ENCODE measurements at places on chromosomes 5 and 9.

- no peak for DNase-seq
These were observed 48.5 kb downstream of the ST8SIA4 start for GRCh38 chr5:100854591-100854990.

DNA sequence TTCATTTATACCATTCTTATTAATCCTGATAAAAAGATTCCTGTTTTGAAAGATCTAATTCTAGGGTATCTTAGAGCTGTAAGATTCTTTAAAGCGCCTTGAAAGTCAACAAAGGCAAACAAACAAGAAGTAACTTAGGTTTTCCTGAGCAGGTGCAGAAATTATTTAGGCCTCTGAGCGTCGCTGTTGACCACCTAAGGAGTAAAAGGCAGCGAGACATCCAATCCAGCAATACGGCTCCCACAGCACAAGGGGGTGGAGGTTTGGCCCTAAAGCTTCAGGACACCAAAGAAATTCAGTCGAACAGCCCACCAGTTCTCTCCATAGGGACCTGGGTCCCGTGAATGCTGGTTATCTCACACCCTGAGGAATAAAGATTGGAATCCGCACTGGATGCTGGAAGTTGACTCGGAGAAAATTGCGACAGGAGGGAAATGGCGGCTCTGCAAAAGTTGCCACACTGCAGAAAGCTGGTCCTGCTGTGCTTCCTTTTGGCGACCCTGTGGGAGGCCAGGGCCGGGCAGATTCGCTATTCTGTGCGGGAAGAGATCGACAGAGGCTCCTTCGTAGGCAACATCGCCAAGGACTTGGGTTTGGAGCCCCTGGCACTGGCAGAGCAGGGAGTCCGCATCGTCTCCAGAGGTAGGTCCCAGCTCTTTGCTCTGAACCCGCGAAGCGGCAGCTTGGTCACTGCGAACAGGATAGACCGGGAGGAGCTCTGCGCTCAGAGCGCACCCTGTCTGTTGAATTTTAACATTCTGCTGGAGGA lies at the start of gene PCDHGA2:
Gene PCDHGA2 (plus strand): TSS at position 223 of the 769 bp plus-strand sequence.
- DNase-seq = no peak

DNA sequence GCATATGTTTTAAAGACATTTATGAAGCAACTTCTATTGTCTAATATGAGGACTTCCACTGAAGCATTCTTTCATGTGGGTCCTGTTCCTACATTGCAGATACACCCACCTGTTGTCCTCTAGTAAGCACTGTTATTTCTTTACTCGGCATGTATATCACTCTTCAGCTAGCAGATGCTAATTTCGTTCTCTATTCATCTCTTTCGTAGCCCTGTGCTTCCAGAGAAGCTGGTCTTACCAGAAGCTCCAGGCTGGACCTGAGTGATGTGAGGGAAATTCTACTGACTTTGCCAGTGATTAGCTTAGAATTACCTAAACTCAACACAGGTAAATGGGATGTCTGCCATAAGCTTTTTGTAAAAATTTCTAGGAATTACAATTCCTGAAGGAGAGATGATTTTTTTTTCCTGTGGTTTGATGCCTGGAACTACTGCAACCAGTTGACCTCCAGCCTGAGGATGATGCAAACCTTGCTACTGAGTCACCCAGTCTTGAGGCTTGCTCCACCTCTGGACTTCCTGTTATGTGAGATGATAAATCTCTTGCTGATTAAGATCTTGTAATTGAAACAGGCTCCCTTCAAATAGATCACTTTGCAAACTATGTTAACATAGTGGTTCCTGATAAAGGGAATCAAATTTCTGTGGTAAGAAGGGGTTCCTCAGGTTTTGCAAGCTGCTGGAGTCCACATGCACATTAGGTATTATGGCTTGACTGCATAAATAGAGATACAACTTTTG lies 52.2 kb upstream of the SPINK5 start:
- no peak for DNase-seq

- no peak for DNase-seq
These were observed 14.9 kb downstream of the BNIP1 start for GRCh38 chr5:173159256-173159655.

- DNase-seq = no peak
These were observed 37.2 kb upstream of the OTULIN start for GRCh38 chr5:14627270-14627669.

GRCh38 chr5:77560677-77561263 lies 68.7 kb upstream of the WDR41 start:
- DNase-seq = no peak

- no peak for DNase-seq
These were observed 304.2 kb downstream of the ENC1 start for GRCh38 chr5:74336297-74336696.

- no peak for DNase-seq
These were observed 24.2 kb downstream of the CORO2A start for GRCh38 chr9:98168153-98168780.

DNA sequence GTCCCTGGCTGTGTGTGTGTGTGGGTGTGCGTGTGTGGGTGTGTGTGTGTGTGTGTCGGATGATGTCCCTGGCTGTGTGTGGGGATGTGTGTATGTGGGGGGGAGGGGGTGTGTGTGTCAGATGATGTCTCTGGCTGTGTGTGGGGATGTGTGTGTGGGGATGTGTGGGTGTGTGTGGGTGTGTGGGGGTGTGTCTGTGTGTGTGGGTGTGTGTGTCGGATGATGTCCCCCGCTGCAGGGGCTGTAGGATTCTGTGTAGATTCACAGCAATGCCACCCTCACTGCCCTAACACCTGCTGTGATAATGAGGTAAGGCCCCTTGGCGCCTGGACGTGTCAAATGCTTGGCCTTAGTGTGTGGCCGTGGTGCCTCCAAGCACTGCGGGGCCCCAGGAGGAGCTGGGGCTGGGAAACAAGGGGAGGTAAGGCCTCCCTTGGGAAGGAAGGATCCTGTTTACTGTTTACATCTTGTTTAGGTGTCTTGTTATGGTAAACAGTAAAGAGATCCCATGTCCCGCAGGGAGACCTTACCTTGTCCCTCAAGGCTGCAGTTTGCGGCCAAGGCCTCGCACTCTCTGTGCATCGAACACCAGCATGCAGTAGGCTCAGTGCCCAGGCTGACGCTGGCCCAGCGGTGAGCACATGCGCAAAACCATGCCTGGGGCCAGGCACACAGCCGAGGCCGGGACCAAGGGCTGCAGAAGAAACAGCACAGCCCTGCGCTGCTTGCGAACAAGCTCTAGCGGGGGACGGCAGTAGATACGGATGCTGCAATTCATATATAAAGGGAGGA lies 24.1 kb downstream of the AHRR start:
- DNase-seq = no peak

GRCh38 chr5:133242221-133242835 lies 190.5 kb downstream of the HSPA4 start:
- DNase-seq = no peak

DNA sequence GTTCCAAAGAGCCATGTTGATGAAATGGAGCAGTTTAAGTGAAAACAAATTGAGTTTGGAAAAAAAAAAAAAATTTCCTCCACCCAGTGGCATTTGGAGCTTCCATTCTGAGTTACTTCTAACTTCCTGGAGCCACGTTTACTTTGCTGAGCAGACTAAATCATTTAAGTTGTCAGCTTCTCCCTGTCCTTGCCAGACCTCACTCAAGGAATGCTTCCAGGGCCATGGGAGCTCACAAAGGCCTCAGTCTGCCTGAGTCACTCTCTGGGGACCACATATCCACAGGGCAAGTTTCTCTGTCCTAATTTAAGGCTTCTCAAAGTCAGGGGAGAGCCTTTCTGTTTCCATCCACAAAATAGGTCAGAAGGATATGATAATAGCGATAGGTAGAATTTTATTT lies 210.3 kb upstream of the TNC start:
- DNase-seq = no peak

DNA sequence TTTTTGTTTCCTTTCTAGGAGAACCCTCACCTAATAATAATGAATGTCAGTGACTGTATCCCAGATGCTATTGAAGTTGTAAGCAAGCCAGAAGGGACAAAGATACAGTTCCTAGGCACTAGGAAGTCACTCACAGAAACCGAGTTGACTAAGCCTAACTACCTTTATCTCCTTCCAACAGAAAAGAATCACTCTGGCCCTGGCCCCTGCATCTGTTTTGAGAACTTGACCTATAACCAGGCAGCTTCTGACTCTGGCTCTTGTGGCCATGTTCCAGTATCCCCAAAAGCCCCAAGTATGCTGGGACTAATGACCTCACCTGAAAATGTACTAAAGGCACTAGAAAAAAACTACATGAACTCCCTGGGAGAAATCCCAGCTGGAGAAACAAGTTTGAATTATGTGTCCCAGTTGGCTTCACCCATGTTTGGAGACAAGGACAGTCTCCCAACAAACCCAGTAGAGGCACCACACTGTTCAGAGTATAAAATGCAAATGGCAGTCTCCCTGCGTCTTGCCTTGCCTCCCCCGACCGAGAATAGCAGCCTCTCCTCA lies 87.1 kb downstream of the OSMR start:
- DNase-seq = no peak

GRCh38 chr5:73977146-73977545 lies 351.1 kb downstream of the ARHGEF28 start:
- DNase-seq = no peak

- DNase-seq = no peak
These were observed 509.8 kb downstream of the DMAC1 start for GRCh38 chr9:7289773-7290172.

GRCh38 chr5:170612256-170612678 lies 108.4 kb downstream of the KCNIP1 start:
- DNase-seq = no peak

- DNase-seq = no peak
These were observed 50.3 kb downstream of the FYB1 start for GRCh38 chr5:39169081-39169480.

- DNase-seq = no peak
These were observed 13.4 kb downstream of the ADAM19 start for GRCh38 chr5:157562111-157562581.

- no peak for DNase-seq
These were observed 156.8 kb downstream of the NXNL2 start for GRCh38 chr9:88691811-88692210.

DNA sequence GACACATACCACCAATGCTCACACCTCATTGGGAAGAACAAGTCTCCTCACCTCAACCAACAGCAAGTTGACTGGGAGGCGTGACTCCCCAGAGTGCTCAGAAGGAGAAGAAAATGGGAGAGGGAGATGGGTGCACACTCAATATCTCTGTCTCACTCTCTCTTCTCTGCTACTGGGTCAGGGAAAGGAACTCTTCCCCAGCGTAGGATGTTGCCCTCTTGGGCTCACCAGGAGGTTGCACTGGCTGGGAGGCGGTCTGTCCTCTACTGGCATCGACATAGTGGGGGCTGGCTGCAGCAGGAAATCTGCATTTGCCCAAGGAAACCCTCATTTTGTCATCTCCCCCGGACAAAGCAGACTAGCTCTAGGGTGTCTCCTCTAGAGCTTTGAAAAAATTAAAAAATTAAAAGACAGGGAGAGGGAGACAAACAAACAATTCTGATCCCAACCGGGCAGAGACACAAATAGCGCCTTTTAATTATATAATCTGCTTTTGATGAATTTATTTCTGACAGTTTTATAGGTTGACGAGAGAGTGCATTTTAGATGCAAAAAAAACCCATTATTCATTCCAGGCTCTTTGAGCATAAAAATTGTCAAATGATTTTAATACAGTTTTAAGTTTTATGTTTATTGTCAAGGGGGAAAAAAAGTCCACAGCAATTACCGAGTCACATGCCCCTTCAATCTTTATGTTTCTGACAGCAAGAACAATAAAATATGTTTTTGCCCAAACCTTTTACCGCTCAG lies 179.3 kb upstream of the MVB12B start:
- DNase-seq = no peak

GRCh38 chr5:102561894-102562760 lies 63.3 kb upstream of the SLCO6A1 start:
- DNase-seq = no peak

DNA sequence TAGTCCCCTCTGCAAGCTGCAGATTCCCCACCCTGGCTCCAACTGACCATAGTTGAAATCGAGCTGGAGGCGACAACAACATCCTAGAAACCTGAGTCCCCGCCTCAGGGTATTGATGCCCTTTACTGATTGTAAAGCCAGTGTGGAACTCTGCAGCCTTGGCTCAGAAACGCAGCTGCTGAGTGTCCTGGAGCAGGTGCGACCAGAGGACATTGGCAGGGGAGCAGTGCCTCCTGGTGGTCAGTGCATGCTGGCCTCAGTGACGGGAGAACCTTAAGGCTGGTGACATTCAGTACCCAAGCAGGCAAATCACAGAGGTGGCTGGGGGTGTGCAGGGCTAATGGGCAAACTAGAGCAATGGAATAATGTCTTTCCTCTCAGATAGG lies 20.4 kb upstream of the ZNF354B start:
- peak; percentile 19 for DNase-seq

GRCh38 chr5:172223901-172224873 lies 30.2 kb downstream of the EFCAB9 start:
- DNase-seq = peak; percentile 68

GRCh38 chr5:63135291-63135690 lies 556.7 kb downstream of the LRRC70 start:
- no peak for DNase-seq

DNA sequence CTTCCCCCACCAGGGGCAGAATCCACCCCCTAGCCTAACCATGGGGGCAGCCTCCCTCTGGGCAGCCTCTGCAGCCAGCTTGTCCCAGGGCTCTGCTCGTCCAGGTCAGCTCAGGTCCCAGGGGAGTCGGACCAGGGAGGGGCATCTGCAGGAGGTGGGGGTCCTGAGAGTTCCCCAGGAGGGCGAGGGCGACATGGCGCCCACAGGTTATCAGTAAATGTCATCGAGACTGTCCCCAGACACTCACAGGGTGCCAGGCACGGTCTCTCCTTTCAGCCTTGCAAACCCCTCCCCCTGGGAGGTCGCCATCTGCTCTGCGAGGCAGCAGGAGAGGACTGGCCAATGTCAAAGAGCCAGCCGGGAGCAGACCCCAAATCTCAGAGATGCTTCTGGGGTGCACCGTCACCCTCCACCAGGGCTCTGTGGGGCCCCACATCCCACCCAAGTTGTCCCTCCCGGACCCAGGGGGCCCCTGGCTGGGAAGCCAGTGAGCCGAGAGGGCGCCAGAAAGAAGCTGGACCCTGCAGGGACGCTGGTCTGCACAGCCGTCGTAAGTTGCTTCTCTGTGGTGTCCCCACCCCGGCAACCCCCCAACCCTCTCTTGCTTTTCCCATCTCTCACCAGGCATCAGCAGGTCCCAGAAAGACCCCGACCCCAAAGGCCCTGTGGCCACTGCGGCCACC lies 69.3 kb downstream of the NTNG2 start:
- DNase-seq = no peak

DNA sequence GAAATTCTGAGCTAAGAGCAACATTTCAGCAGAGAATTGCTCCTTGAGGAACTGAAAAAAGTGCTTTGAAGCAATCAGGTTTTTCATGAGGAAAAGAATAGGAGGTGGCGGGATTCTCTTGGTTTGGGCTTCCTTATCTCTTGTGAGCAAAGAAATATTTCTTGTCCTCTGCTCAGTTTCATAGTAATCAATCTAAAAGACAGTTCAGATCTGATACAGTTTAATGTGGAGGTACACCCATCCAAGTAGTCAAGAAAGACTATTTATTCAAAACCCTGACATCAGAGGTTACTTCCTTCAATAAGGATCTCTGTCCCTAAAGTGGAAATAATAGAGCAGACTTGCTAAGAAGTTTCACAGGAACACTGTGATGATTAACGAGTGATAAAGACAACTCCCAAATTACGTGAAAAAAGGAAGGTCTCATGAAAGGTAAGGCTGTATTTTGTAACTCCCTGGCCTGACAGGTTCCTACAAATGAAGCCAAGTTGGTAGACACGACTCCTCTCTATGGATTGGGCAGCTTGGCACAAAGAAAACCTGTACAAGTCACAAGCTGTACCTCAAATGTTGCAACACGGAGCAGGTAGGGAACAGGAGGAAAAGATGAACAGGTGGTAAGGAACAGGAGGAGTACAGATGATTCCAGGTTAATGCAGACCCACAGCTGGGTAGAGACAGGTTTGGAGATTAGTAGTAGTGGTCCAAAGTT lies 94.1 kb downstream of the SUSD1 start:
- no peak for DNase-seq

- no peak for DNase-seq
These were observed 17.9 kb downstream of the OXCT1 start for GRCh38 chr5:41852293-41852692.
